ENCODE measurements at places on chromosomes 5 and 9.
A peak's percentile ranks its signal among the peaks of the same experiment; 100 is the strongest.

DNA sequence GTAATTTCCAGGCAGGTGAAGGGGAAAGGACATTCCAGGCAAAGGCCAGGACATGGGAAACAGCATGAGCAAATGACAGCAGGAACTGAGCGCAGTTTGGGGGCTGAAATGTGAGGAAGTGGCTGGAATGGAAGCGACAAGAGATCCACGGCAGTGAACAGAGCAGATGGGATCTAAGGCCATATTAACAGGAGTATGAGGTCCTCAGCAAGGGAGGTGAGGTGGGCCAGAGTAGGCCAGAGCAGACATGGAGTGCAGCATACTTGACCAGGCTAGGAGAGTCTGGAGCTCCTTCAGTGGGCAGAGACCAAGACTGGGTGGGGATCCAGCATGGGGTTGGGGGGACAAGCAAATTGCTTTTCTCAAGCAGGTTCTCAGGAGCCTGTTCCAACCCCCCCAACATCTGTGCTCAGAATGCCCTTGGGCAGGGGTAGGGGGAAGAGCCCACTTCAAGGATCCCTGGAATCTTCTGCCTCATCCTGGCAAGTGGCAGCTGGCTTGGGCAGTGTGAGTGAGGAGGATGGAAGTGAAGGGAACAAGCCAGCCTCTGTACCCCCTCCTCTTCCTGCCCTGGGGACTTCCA, 34.5 kb downstream of the DAB2IP start:
- DNase-seq = no peak

- DNase-seq = no peak
Observed at GRCh38 chr9:31597977-31598376, 786.5 kb upstream of the ACO1 start.

DNA sequence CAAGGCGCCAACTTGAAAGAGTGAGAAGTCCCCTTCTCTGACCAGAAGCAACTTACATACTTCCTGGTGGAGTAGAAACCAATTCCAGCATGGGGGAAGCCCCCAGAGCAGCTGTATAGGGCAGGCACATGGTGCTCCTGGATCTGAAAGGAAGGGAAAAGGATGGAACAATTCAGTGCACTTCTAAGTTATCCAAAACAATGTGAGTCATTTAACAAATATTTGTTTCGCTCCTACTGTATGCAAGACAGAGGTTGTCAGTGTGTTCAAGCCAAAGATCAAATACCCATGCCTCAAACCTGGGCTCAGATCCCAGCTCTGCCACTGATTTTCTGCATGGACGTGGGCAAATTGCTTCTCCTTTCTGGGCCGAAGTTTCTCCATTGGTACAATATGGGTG, 67.1 kb downstream of the LHX2 start:
- DNase-seq = no peak

DNA sequence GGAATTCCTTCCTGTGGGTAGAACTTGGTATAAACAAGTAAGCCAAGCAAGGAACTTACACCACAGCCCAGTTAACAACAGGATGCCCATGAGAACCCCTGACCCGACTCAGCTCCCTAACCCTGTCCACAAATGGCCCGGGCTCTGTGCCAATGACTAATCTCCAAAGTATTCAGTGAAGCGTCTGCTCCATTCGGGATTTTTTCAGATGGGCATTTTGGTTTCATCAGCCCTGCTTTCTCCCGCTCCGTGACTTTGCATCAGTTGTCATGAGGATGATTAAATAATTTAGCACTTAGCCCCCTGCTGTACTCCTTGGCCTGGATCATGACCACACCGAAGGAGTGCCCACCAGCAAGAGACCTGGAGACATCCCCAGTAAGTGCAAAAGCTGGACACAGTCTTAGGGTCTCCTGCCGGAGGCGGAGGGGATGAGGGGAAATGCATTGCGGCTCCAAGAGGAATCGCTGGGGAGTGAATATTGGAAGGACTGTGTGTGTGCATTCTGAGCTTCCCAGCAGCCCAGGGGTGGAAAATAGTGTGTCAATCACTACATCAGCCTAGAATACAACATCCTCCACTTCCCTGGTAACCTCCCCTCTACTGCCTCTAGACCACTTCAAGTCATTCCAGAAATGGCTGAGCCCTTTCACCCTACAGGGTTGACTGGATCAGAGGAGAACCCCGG, 41.4 kb upstream of the DNAH5 start:
- no peak for DNase-seq

- DNase-seq = no peak
Observed at GRCh38 chr9:125433461-125434011, 171.9 kb downstream of the GAPVD1 start.

DNA sequence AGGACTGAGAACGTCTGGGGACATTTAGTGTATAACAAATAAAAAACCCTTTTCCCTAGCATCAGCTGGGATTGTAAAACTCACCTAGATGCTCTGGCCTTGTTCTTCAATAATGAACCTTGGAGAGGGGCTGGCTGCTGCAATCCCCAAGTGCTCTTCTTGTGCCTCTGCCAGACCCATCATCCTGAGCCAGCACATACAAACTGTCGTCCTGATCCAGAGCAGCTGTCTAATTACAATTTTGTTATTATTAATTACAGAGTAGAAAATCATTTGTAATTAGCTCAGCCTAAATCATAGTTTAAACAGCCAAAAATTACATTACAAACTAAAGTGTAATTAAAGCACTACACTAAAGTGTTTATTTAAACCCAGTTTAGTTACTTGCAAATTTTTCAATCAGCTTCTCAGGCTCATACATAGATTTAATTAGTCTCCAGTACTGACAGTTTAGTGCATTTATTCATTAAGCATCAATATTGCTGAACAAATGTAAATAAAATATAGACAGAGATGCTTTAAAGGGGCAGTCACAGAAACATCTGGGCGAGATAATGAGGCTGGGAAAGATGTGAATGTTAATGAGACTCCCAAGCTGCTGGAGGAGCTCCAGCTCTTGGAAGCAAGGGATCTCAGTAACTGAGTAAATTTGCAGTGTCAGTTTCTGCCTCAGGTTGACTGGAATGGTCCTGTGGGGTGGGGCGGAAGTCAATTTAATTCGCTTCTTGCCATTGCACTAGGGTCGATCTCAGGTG, 632.3 kb upstream of the TLE4 start:
- no peak for DNase-seq

DNA sequence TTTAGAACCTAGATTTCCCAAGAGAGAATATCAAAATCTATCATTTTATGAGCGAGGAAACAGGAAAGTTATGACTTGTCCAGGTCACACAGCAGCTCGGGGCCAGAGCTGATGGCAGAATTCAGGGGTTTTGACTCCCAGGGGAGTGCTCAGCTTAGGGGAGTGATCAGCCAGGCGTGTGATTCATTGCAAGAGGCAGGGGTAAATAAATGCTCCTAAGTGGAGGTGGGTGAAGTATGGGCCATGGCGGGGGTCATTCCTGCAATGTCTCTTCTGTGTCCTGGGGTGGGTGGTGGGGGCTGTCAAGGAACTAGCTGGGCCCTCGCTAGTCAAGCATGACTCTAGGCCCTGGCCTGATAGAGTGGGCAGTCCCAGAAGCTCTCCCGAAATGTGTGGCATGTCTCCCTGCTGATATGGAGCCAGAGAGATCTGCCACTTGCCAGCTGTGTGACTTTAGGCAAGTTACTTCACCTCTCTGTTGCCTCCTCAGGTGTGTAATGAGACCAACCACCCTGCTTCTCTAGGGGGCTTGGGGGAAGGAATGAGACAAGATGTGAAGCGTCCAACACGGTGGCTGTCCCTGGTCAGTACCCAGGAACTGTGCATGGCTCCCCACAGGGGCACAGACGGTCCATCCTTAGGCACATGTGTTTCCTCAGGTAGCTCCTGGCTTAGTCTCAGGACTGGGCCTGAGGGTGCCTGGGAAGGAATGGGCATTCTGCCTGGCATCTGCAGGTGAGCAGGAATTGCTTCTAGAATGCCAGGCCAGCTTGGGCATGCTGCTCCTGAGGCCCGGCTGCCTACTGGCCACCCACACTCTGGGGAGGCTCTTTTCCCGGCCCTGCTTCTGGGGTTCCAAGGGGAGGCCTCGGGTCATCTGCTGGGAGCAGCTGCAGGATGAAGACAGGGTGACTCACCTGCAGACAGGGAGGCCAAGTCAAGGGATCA, 36.5 kb upstream of the SH3PXD2B start:
- peak; percentile 18 for DNase-seq

- no peak for DNase-seq
Observed at GRCh38 chr5:110441035-110441434, 285.4 kb downstream of the TMEM232 start.

GRCh38 chr5:126236994-126237393, 186.2 kb upstream of the GRAMD2B start:
- no peak for DNase-seq

DNA sequence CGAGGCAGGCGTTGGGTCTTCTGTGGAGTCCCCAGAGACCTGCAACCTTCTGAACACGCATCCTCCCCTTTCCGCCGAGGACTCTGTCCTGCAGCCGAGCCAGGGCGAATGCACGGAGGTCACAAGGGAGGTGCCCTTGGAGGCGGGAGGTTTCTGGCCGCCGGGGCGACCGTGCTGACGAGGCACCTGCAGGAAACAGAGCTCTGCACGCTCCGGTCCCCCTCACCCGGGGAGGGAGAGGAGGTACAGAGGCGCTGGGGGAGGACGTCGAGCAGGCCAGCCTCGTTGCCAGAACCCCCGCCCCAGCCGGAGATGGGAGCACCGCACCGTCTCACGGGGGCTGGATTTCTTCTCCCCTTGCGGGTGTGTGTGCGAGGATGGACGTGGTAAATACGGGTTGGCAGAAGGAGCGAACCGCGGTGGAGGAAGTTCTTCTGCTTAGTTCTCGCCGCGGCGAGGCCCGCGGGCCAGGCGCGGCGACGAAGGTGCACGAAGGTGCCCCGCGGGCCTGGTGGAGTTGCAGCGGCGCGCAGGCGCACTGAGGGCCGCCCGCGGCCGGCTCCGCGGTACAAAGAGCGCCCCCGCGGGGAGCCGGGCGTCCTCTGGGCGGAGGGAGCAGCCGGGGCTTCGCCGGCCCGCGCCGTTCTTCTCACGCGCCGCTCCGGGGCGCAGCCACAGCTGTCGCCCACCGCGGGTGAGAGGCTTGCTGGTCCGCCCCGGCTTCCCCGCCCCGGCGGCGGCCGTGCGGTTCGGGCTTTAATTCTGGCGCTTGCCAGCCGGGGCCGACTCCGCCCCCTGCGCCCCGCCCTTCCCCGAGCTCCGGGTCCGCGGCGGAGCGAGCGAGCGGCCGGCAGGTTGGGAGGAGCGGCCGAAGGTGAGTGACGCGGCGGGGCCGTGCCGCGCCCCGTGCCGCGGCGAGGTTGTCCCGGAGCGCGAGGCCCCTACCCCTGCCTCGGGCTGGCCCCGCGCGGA, 289.5 kb downstream of the DOCK8 start:
- DNase-seq = peak; percentile 76

GRCh38 chr9:126630458-126631237, 16.9 kb downstream of the LMX1B start:
- DNase-seq = no peak

DNA sequence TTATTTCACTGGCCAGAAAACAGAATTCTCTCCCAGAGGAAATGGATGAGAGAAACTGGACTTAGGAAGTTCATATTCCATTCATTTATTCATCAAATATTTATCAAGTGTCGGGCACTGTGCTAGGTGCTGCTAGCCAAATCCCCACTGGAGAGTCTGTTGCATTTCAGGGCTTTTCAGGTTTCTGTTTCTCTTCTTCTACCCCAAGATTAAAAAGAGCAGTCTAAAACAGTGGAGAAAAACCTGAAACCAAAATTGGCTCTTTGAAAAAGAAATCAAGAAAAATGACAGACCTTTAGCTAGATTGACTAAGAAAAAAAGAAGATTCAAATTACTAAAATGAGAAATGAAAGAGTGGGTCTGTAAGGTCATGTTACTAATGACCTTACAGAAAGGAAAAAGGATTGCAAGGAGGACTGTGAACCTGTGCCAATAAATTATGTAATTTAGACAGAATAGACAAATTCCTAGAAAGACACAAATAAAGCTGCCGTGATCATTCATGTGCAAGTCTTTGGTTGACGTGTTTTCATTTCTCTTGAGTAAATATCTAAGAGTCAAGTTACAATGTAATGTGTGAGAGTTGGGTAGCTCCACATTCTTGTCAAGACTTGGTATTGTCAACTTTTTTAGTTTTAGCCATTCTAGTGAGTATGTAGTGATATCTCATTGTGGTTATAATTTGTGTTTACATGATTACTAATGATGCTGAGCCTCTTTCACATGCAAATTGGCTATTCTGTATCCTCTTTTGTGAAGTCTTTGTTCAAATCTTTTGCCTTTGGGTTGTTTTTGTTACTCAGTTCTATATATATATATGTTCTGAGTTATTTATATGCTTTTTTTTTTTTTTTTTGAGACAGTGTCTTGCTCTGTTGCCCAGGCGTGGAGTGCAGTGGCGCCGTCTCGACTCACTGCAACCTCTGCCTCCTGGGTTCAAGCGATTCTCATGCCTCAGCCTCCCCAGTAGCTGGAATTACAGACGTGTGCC, 23.7 kb downstream of the SNX30 start:
- no peak for DNase-seq

DNA sequence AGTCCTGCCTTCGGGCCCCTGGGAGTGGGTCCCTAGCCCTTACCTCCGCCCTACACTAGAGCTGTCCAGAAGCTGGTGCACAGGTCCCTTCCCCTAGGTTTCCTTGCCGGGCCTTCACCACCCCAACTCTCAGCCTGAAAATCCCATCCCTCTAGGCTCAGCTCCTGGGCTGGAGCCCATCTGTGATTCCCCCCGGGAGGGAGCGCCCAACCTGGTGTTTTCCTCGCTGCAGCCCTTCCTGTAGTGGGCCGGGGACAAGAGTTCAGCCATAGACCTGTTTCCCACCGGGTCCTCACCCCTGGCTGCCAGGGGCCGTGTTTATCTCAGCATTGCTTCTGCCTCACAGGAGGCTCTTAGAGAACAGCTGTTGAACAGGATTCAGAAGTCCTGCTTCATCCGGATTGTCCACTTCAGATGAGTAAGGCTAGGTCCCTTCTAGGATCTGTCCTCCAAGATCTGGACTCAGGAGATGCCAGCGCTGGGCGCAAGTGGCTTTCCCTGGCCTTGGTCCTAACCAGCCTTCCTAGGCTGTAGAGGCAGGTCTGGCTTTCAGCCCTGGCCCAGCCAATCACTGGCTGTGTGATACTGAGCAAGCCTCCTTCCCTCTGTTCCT, 965 bp downstream of the GLIPR2 start:
- no peak for DNase-seq

- no peak for DNase-seq
Observed at GRCh38 chr5:72455476-72455875, 51.7 kb downstream of the ZNF366 start.

DNA sequence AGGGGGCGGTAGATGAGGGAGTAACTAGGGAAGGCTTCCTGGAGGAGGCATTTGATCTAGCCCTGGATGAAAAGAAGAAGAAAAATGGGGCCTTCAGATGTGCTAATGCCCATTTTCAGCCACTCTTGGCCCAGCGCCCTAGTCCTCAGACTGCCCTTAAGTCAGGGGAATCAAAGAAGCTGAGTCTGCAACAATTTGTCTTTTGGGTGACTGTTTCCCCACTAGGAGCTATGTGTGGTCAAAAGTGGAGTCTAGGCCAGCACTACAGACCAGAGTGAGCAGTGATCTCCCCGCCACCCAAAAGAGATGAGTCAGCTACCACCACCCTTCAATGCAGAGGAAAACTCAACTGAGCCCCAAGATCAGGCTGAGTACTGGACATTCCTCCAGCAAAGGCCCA, 542.1 kb downstream of the BNC2 start:
- DNase-seq = no peak

Data from head of caudate nucleus (tissue), 42 donors.